CD8-positive, alpha-beta memory T cell (primary cell): ENCODE measurements at places on chromosomes 3 and 15. TPM values are rescaled to one million over a fixed set of nuclear protein-coding genes. Genes with fewer than 3 reads are reported as not detected.
A peak's percentile ranks its signal among the peaks of the same experiment; 100 is the strongest.

GRCh38 chr3:112856537-112856936 lies 9.9 kb upstream of the CD200R1L start:
- H3K27me3 ChIP-seq, result no peaks in the 10 kb centered on the region
- H3K27ac ChIP-seq, result no peak overlapping the region
- no peaks in the 10 kb centered on the region for H3K36me3 ChIP-seq
- DNase-seq, result no peak

The C15orf62 gene
- total RNA-seq, result 0.44 TPM

The CYP19A1 gene
- not detected for total RNA-seq

- H3K36me3 ChIP-seq, result no peaks in the 10 kb centered on the region
- no peaks in the 10 kb centered on the region for H3K27me3 ChIP-seq
- H3K4me3 ChIP-seq, result no peak overlapping the region
Observed at GRCh38 chr15:44038755-44039191, 156.3 kb downstream of the FRMD5 start.

The U2SURP gene
- 148 TPM for total RNA-seq

The SERINC4 gene
- total RNA-seq, result 0.20 TPM

The MORC1 gene
- total RNA-seq, result not detected

- H3K27ac ChIP-seq, result no peak overlapping the region
- no peak overlapping the region for H3K4me3 ChIP-seq
- DNase-seq, result no peak
- peaks cover 20% of the 10 kb centered on the region for H3K4me1 ChIP-seq
- H3K27me3 ChIP-seq, result no peaks in the 10 kb centered on the region
Observed at GRCh38 chr15:85312486-85312885, 67.9 kb upstream of the AKAP13 start.

The PRC1 gene
- total RNA-seq, result 79.9 TPM

DNA sequence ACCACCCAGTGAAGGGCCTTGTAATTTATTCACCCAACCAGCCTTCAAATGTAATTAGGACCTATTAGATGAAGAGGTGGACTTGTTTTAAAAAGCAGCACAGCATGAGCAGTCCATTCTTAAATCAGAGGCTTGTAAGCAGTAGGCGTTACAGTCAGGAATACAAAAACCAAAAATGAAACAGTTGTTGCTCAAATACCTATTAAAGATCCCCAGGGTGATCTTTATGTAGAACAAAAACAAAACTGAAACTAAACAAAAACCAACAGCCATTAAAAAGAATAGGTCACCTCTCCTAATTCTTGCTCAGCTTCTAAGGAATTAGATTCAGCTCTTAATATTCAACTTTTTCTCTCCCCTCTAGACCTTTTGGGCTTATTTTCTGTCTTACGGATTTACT lies 104.9 kb upstream of the ST8SIA2 start:
- no peaks in the 10 kb centered on the region for H3K27me3 ChIP-seq
- no peak overlapping the region for H3K4me3 ChIP-seq
- DNase-seq, result no peak
- no peak overlapping the region for H3K27ac ChIP-seq

- no peak overlapping the region for H3K4me3 ChIP-seq
- H3K27me3 ChIP-seq, result no peaks in the 10 kb centered on the region
- no peak for DNase-seq
- H3K36me3 ChIP-seq, result no peaks in the 10 kb centered on the region
- H3K27ac ChIP-seq, result no peak overlapping the region
- peaks cover 14% of the 10 kb centered on the region for H3K4me1 ChIP-seq
Observed at GRCh38 chr15:91941871-91942658, 88.6 kb downstream of the SLCO3A1 start.

DNA sequence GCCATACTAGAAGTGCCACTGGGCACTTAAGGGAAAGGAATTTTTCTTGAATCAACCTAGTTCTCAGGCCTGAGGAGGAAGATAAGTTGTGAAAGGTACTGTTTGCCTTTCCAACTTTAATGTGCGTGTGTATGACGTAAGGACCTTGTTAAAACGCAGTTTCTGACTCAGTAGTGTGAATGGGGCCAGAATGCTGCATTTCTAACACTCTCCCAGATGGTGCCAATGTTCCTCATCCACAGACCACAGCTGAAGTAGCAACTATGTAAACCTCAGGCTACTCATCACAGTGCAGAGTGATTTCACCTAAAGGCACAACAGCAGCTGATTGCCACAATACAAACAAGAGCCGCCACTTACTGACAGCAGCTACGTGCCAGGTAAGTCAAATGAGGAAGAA lies 103.6 kb downstream of the OTOL1 start:
- no peaks in the 10 kb centered on the region for H3K27me3 ChIP-seq
- no peaks in the 10 kb centered on the region for H3K36me3 ChIP-seq
- no peak for DNase-seq
- H3K4me3 ChIP-seq, result no peak overlapping the region

GRCh38 chr3:71438071-71438685 lies 145.3 kb downstream of the FOXP1 start:
- H3K4me3 ChIP-seq, result no peak overlapping the region
- DNase-seq, result no peak
- no peaks in the 10 kb centered on the region for H3K27me3 ChIP-seq
- peaks cover 91% of the 10 kb centered on the region for H3K4me1 ChIP-seq
- H3K27ac ChIP-seq, result no peak overlapping the region

DNA sequence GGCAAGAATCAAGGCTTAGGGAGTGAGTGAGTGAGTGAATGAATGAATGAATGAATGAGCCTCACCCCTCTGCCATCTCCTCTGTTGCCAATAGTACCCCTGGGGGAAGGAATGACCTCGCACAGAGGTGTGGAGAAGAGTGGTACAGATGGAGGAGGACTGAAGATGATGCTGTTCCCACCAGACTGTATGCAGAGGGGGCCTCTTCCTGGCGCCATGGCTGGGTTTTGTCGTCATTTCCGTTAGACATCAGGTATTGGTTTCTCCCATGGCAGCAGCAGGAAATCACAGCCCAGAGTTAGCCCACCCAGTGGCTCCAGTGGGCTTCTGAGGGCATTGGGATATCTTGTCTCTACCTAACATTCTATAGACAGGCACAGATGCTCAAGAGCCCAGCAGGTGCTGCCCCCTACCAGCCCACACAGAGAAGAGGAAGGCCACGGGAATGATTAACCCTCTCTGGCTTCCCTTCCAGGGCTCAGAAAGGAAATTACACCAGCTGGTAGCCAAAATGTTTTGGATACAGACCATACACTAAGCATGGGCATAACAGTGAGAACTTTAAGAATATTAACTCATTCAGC lies 109.8 kb upstream of the SLC6A11 start:
- no peak for DNase-seq
- H3K27me3 ChIP-seq, result peaks cover 25% of the 10 kb centered on the region
- no peak overlapping the region for H3K4me3 ChIP-seq
- no peak overlapping the region for H3K27ac ChIP-seq
- no peaks in the 10 kb centered on the region for H3K4me1 ChIP-seq
- H3K36me3 ChIP-seq, result no peaks in the 10 kb centered on the region

The HRH1 gene
- total RNA-seq, result 0.53 TPM

DNA sequence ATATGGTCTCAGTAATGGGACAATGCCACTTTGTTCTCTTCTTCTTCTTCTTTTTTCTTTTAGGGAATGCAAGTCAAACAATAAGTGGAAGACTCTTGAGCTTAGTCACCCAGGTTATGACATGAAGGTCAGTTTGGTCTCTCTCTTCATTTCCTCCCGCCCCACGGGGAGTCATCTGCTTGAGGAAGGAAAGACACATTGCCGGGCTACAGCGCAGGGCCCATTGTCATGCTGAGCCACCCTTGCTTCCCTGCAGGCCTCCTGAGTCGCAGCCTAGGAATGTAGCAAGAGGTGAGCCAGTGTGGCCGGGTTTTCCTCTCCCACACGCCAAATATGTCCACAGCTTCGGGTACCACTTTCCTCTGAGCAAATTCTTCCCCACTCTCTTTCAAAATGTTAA lies 47.6 kb downstream of the RAP2B start:
- H3K4me3 ChIP-seq, result no peak overlapping the region
- H3K27ac ChIP-seq, result no peak overlapping the region
- DNase-seq, result no peak
- no peaks in the 10 kb centered on the region for H3K36me3 ChIP-seq
- H3K27me3 ChIP-seq, result no peaks in the 10 kb centered on the region
- peaks cover 18% of the 10 kb centered on the region for H3K4me1 ChIP-seq

GRCh38 chr3:16132928-16133327 lies 41.6 kb upstream of the GALNT15 start:
- DNase-seq, result no peak
- H3K36me3 ChIP-seq, result no peaks in the 10 kb centered on the region
- no peak overlapping the region for H3K4me3 ChIP-seq
- H3K27me3 ChIP-seq, result no peaks in the 10 kb centered on the region
- H3K27ac ChIP-seq, result no peak overlapping the region

GRCh38 chr15:66679061-66679656 lies 22.9 kb upstream of the SMAD6 start:
- DNase-seq, result no peak
- no peaks in the 10 kb centered on the region for H3K36me3 ChIP-seq
- H3K27ac ChIP-seq, result peak overlapping the region; percentile 57

DNA sequence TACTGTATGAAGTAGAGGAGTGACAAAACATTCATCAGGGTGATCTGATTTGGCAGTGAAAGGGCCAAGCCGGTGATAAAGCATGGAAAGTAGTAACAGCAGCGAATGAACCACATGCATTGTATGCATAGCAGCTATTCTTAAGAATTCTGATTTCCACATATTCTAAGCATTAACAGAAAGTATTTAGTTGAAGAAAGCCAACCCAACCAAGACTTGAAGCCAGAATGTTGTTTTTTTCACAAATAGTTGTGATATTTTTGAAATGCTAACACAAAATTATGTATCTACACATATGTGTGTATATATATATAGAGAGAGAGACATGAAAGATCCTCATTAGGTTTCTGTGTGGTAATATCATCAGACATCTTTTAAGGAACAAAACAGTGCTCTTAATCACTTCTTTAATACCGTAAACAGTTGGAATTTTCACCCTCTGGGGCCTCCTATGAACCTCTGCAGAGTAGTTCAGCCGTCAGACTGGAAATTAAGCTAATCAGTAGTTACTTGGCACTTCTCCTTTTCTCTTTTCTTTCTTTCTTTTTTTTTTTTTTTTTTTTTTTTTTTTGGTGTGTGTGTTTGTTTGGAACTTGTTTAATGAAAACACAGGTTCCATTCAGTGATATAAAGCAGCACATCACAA lies 139.6 kb downstream of the CMSS1 start:
- no peaks in the 10 kb centered on the region for H3K4me1 ChIP-seq
- DNase-seq, result no peak
- no peak overlapping the region for H3K4me3 ChIP-seq
- no peaks in the 10 kb centered on the region for H3K36me3 ChIP-seq

DNA sequence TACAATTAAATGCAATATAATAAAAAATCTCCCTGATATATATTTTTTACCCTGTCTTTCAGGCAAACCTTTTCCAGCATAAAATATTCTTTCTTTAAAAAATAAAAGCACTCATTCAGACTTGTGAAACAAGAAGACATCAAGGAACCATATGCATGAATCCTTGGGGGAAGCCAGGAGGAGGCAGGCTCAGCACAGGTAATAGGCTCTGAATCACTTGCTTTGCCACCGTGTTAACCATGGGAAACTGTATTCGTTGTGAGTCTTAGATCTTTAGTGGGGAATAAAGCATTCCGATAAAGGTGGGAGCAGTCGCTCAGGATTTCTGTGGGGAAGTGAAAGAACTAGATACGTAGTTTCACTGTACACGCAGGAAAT lies 42.4 kb downstream of the FBN1 start:
- no peak overlapping the region for H3K27ac ChIP-seq
- no peaks in the 10 kb centered on the region for H3K36me3 ChIP-seq
- DNase-seq, result no peak
- H3K27me3 ChIP-seq, result no peaks in the 10 kb centered on the region
- no peaks in the 10 kb centered on the region for H3K4me1 ChIP-seq
- no peak overlapping the region for H3K4me3 ChIP-seq

DNA sequence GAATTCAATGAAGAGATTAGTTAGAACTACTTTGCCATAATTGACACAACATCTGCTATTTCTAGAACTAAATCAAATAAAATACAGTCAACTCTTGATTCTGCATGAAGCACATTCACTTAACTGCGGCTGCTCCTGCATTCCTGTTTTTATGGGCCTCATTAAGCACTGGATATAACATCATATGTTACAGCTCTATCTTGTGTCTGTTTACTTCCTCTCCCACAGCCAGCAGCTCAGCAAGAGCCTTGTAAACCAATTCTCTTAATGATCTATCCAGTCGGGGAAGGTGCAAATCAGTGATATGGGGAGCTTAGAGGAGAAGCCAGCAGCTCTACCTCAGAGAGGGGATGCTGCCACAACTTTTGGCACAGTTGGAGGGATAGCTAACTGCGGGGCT lies 329.2 kb downstream of the ARRDC4 start:
- H3K36me3 ChIP-seq, result no peaks in the 10 kb centered on the region
- no peaks in the 10 kb centered on the region for H3K27me3 ChIP-seq
- DNase-seq, result no peak
- no peak overlapping the region for H3K27ac ChIP-seq

The TIMP4 gene
- total RNA-seq, result not detected

DNA sequence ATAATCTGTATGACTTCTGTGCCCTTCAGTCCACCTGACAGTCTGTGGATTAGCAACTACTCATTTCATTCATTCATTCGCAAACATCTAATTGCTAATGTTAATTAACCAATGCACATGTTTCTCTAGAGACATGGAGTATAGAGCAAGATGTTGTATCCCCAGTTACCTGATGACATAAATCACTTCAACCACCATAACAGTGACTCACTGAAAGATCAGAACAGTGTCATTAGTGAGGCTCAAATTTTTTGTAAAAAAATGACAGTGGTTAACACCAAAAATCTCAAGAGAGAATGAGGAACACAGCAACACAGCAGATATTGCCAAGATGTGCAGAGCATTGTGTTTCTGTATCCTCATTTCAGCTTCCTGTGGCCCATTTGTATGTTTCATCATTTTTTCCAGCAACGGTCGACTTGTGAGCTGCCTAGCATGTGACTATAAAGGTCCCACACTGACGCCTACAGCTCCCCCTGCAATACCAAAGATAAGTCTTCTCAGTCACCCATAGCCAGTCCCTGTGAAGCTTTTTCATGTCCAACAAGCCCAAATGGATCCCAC lies 3.7 kb upstream of the PLD1 start:
- no peak overlapping the region for H3K27ac ChIP-seq
- no peaks in the 10 kb centered on the region for H3K36me3 ChIP-seq
- H3K4me1 ChIP-seq, result peaks cover 10% of the 10 kb centered on the region
- DNase-seq, result no peak
- no peak overlapping the region for H3K4me3 ChIP-seq

The ADGRG7 gene
- not detected for total RNA-seq

The SLCO2A1 gene
- not detected for total RNA-seq

- H3K27ac ChIP-seq, result no peak overlapping the region
- no peak overlapping the region for H3K4me3 ChIP-seq
- no peaks in the 10 kb centered on the region for H3K4me1 ChIP-seq
- no peaks in the 10 kb centered on the region for H3K27me3 ChIP-seq
- DNase-seq, result no peak
- peaks cover 23% of the 10 kb centered on the region for H3K36me3 ChIP-seq
Observed at GRCh38 chr3:108041253-108041652, 49.6 kb downstream of the CD47 start.

- no peak overlapping the region for H3K27ac ChIP-seq
- no peaks in the 10 kb centered on the region for H3K27me3 ChIP-seq
- no peaks in the 10 kb centered on the region for H3K36me3 ChIP-seq
Observed at GRCh38 chr3:100856821-100857220, 136.4 kb downstream of the ABI3BP start.
